Neural crest cell (in vitro differentiated cells): ENCODE measurements at places on chromosomes 2 and 18. TPM values are rescaled to one million over a fixed set of nuclear protein-coding genes. Genes with fewer than 3 reads are reported as not detected.

GRCh38 chr2:177893880-177894279 lies 178.7 kb downstream of the PDE11A start:
- H3K27me3 ChIP-seq, result no peaks in the 10 kb centered on the region
- no peak for DNase-seq
- peaks cover 8% of the 10 kb centered on the region for H3K4me1 ChIP-seq
- H3K36me3 ChIP-seq, result no peaks in the 10 kb centered on the region
- no peak overlapping the region for H3K27ac ChIP-seq

ZNF385B gene
- total RNA-seq, result 2.1 and 3.4 TPM in 2 replicates

SGPP2 gene
- total RNA-seq, result not detected in 2 replicates

MFSD2B gene
- 0.47 and 0.61 TPM in 2 replicates for total RNA-seq

C2orf66 gene
- total RNA-seq, result 0.23 TPM in 1 of 2 replicates, not detected in the other

NEB gene
- total RNA-seq, result 0.57 and 0.77 TPM in 2 replicates
